LHCN-M2 (cell line): ENCODE measurements at places on chromosomes 7 and 10. TPM values are rescaled to one million over a fixed set of nuclear protein-coding genes. Genes with fewer than 3 reads are reported as not detected.
A peak's percentile ranks its signal among the peaks of the same experiment; 100 is the strongest.

DNA sequence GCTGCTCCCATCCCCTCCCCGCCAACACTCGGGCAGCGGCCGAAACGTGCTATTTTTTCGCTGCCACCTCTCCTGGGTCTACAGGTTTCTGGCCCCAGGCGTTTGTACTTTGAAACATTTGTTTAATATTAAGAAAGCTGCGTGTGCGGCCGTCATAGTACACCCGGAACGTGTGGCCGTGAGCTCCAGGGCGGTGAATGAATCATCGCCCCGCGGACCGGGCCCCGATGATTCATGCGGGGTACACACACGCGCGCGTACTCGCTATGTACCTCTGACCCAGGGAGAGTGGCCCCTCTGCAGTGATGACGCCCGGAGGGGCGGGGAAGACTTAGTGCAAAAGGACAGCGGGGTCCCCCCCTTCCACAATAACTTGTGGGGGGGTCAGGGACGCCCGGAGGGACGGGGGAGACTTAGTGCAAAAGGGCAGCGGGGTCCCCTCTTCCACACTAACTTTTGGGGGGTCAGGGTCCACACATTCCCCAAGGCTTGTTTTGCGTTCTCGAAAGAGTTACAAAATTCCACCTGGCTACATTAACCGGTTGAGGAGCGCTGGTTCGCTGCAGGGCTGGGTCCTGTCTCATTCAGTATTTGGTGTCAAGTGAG lies 56.5 kb upstream of the PCGF5 start:
- DNase-seq: peak; percentile 76

The MAP3K8 gene
- total RNA-seq: 0.40 and 1.7 TPM in 2 replicates

DNA sequence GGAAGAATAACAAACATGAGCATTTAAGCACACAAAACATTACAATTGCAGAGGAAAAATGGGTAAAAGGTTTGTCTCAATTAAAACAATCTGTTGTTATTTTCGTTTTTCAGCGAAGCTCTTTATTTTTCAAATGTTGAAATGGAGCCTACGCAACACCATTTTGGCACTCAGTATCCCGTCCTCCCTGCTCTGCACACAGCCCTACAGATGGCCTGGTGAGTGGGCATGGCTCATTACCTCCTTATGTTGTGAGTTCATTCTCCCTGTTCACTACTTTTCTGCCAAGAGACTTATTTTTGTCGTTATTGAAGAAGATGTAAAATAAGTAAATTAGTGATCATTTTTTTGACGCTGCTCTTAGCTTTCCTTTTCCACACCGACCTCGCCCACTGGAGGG lies 167.8 kb upstream of the CXCL12 start:
- DNase-seq: no peak

GRCh38 chr7:95389516-95389915 lies 6.7 kb downstream of the PON3 start:
- DNase-seq: no peak

GRCh38 chr10:121069061-121069850 lies 218.1 kb downstream of the WDR11 start:
- DNase-seq: no peak

DNA sequence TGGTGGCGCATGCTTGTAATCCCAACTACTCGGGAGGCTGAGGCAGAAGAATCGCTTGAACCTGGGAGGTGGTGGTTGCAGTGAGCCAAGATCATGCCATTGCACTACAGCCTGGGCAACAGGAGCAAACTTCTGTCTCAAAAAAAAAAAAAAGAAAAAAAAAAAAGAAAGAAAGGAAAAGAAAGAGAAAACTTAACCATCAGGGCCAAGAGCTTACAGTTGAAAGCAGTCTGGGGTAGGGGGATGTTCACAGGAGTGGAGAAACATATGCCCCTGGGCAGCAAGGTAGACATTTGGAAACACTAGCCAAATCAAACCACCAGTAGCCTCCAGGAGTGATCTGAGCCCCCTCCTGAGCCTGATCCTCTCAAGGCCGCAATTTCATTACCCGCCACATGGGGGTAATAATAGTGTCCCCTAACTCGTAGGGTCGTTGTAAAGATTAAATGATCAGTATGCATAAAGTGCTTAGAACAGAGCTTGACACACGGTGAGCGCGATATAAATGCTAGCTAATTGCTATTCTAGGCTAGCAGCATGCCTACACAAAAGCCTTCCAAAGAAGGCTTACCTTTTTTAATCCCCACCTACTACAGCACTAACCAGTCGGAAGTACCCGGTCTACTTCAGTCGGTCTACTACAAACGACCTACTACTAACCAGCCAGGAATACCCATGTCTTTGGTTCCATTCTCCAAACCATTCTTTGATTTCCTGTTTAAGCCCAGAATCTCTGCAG lies 274.3 kb upstream of the NEBL start:
- DNase-seq: no peak
